Hindlimb muscle (tissue), 1 donor: ENCODE measurements at places on chromosomes 3 and 15. TPM values are rescaled to one million over a fixed set of nuclear protein-coding genes. Genes with fewer than 3 reads are reported as not detected.

PTX3 gene
- 10.1 TPM for polyA plus RNA-seq

TRIM69 gene
- polyA plus RNA-seq, result 30.8 TPM

SMCO1 gene
- polyA plus RNA-seq, result 1.5 TPM

RBP2 gene
- not detected for polyA plus RNA-seq

LAMB2 gene
- polyA plus RNA-seq, result 325 TPM

SH3GL3 gene
- 3.9 TPM for polyA plus RNA-seq

SLCO3A1 gene
- 5.1 TPM for polyA plus RNA-seq

GOLGA8G gene
- not detected for polyA plus RNA-seq
